ENCODE measurements at places on chromosomes 6 and 20. TPM values are rescaled to one million over a fixed set of nuclear protein-coding genes. Genes with fewer than 3 reads are reported as not detected.

Gene ARFGEF3
- 3.2 TPM for total RNA-seq

Gene DYNLT1
- total RNA-seq: 71.1 TPM

Gene SLC32A1
- total RNA-seq: 0.04 TPM

Gene KCNG1
- 11.4 TPM for total RNA-seq

Gene CDSN
- total RNA-seq: not detected

DNA sequence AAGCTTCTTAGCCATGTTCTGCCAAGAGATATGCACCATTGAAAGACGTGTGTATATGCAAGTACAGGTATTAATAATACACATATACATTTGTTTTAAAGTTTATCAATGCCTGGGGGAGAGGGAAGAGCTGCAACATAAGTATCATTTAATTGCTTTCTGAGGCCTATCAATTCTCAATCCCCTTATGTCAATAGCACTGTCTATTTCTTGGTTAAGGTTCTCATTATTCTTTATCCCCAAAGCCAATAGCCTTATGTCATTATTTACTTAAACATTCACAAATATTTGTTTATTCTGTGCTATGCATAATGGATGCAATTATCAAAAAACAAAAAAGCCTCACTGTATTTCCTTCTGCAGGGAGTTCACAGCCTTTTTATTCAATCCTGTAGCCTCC, 350.3 kb upstream of the KCNQ5 start:
- no peaks in the 10 kb centered on the region for H3K4me1 ChIP-seq
- no peak overlapping the region for H3K27ac ChIP-seq
- no peak overlapping the region for H3K4me3 ChIP-seq
- no peaks in the 10 kb centered on the region for H3K27me3 ChIP-seq
- no peak for DNase-seq

DNA sequence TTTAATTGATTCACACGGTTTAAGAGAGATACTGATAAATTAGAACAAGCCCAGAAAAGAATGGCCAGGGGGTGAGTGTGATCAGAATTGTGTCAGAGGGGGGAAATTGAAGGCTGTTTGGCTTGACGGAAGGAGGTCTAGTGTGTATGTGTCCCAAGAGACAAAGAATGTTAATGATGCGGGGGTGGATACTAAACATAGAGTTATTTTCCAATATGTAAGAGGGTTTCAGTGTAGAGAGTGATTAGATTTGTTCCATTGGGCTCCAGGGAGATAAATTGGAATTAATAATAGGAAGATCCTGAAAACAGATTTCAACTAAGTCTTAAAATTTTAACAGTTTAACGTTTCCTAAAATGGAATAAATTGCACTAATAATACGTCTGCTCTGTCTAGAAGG, 38.1 kb upstream of the UTRN start:
- no peaks in the 10 kb centered on the region for H3K4me1 ChIP-seq
- no peaks in the 10 kb centered on the region for H3K27me3 ChIP-seq
- DNase-seq: no peak

DNA sequence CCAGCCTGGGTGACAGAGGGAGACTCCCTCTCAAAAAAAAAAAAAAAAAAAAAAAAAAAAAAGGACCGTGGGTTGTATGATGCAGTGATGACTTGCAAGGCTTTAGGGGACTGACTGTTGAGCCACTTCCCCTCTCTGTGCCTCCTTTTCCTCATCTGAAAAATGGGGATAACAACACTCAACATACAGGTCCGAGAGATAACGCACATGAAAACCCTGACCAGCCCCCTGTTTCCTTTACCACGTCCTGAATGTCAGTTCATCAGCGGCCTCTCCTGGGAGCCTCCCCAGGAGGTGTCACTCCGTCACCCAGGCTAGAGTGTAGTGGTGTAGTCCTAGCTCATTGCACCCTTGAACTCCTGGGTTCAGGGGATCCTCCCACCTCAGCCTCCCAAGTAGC, 3.9 kb downstream of the SLA2 start:
- H3K27me3 ChIP-seq: no peaks in the 10 kb centered on the region
- no peak for DNase-seq

- no peak overlapping the region for H3K4me3 ChIP-seq
- no peak for DNase-seq
- no peaks in the 10 kb centered on the region for H3K4me1 ChIP-seq
- H3K27me3 ChIP-seq: no peaks in the 10 kb centered on the region
Observed at GRCh38 chr6:159094444-159095252, 49.9 kb upstream of the TAGAP start.

DNA sequence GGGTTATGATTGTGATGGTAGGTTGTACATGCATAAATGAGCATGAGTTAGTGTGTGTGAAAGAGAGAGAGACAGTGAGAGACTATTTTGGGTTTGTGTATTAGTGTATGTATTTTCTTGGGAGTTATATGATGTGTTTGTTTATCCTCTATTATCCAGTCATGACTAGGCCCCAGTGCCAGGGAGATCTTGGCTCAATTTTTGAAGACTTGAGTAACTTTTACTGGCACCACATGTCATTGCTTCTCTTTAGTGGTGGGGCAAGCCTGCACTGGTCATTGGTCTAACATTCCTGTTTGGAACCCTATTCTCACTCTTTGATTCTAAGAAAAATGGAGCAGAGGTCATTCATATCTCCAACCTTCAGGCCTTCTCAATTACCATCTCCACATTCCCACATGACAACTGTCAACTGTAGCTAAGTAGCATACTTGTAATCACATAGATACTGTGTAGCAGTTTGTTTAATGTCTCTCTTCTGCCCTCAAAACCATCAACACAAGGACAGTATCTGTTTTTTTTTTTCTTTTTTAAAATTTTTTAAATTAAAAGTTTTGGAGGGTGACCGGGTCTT, 8.8 kb downstream of the L3MBTL1 start:
- no peak overlapping the region for H3K4me3 ChIP-seq
- no peaks in the 10 kb centered on the region for H3K27me3 ChIP-seq
- DNase-seq: no peak
- no peak overlapping the region for H3K27ac ChIP-seq
- no peaks in the 10 kb centered on the region for H3K4me1 ChIP-seq
- H3K36me3 ChIP-seq: no peaks in the 10 kb centered on the region

- H3K4me3 ChIP-seq: no peak overlapping the region
- H3K36me3 ChIP-seq: no peaks in the 10 kb centered on the region
Observed at GRCh38 chr6:121901432-121901831, 466.0 kb downstream of the GJA1 start.
